Esophagus squamous epithelium (tissue), 5 donors: ENCODE measurements at places on chromosomes 2 and 18.
A peak's percentile ranks its signal among the peaks of the same experiment; 100 is the strongest.

DNA sequence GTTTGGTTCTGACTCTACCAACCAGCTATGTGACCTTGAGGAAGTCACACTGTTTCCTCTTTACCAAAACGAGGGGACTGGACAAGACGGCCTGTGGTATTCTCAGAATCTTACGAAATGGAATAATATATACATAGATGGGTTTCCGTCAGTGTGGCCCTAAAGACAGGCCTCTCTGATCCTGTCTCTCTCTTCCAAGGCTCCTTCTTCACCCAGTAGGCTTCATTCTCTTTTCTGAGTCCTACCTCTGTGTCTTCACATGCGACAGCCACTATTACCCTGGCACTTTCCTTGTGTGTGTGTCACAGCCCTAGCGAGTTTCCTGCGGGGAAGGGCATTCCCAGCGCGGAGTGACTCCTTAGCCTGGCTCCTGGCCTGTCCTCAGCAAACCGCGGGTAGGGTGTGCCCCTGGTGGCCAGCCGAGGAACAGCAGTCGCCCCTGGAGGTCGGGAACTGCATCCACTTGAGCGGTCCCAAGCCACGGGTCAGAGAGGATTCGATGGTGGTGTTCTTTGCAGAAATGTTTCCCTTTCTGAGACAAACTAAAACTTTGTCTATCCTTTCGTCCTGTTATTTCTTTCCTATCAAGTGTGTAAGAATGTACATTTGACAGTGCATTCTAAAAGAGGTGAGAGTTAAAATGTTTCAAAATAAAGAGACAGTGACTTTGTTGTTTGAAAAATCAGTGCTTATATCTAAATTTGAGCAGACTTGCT, 63.3 kb downstream of the RAB31 start:
- H3K36me3 ChIP-seq: no peaks in the 10 kb centered on the region
- no peaks in the 10 kb centered on the region for H3K27me3 ChIP-seq
- peak overlapping the region; percentile 2 for H3K27ac ChIP-seq
- H3K4me3 ChIP-seq: no peak overlapping the region
- DNase-seq: no peak

DNA sequence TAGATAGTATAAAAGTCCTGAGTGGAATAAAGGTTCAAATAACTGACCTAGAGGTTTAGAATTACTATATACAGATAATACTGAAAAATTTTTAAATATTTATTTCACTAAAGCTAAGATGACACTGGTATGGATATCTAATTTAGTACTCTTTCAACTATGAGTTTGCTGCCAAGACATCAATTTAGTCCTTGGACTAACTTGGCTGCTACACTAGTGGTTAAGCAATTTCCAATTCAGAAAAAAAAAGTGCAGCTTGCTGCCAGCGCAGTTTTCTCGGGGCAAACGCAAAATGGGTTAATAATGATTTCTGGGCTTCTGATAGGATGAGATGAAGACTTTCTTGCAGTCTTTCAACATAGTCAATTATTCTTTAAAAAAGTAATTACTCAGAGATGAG, 10.8 kb downstream of the BUB1 start:
- H3K27me3 ChIP-seq: no peaks in the 10 kb centered on the region
- no peaks in the 10 kb centered on the region for H3K36me3 ChIP-seq
- H3K4me1 ChIP-seq: no peaks in the 10 kb centered on the region
- DNase-seq: no peak

- H3K27me3 ChIP-seq: no peaks in the 10 kb centered on the region
- peaks cover 13% of the 10 kb centered on the region for H3K4me1 ChIP-seq
- no peaks in the 10 kb centered on the region for H3K36me3 ChIP-seq
- DNase-seq: no peak
- H3K4me3 ChIP-seq: no peak overlapping the region
- H3K27ac ChIP-seq: peak overlapping the region; percentile 80
Observed at GRCh38 chr2:150526006-150526405, 38.5 kb upstream of the RND3 start.

GRCh38 chr2:190637903-190638618, 10.8 kb upstream of the NAB1 start:
- H3K27me3 ChIP-seq: no peaks in the 10 kb centered on the region
- H3K4me1 ChIP-seq: peaks cover 28% of the 10 kb centered on the region
- H3K4me3 ChIP-seq: no peak overlapping the region
- DNase-seq: no peak

DNA sequence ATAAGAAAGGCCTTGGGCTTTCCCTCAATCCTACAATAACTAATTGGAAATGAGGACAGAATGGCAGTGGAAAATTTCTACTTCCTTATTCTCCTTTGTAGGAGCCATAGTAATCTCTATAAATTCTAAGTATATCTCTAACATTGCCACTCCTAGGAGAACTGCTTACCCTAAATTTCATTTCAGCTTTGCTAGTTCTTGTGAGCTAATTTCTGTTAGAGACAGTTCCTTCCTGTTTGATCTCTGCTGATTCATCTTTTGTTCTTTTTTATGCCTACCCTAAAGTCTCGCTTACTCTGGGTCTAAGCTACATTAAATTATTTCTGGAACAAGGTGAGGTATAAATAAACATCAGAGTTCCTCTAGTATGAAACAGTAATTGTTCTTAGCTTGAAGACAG, 25.7 kb downstream of the ABHD3 start:
- no peaks in the 10 kb centered on the region for H3K27me3 ChIP-seq
- H3K27ac ChIP-seq: no peak overlapping the region
- H3K4me1 ChIP-seq: peaks cover 35% of the 10 kb centered on the region
- no peak overlapping the region for H3K4me3 ChIP-seq
- no peak for DNase-seq
- no peaks in the 10 kb centered on the region for H3K36me3 ChIP-seq

DNA sequence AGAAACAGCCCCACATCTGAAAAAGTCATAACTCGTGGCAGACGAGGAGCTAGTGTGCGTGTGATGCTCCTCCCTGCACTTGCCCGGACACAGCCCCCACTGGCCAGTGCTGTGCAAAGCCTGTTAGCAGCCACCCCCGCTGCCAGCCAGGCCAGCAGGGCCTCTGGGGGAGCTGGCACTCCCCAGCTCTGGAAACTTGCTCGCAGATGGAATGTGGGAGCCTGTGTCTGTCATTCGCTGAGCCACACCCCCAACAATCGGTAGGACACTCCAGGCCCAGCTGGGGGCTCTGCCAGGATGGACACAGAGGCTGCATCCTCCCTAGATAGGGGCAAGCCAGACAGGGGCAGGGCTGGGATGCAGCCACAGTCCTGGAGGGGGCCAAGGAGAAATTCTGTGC, 62.4 kb upstream of the ATG16L1 start:
- no peaks in the 10 kb centered on the region for H3K27me3 ChIP-seq
- H3K27ac ChIP-seq: no peak overlapping the region
- DNase-seq: no peak
- peaks cover 26% of the 10 kb centered on the region for H3K36me3 ChIP-seq

- no peaks in the 10 kb centered on the region for H3K36me3 ChIP-seq
- H3K27ac ChIP-seq: no peak overlapping the region
- H3K27me3 ChIP-seq: no peaks in the 10 kb centered on the region
- DNase-seq: no peak
- peaks cover 9% of the 10 kb centered on the region for H3K4me1 ChIP-seq
Observed at GRCh38 chr2:102072741-102073140, 69.8 kb upstream of the IL1R1 start.

DNA sequence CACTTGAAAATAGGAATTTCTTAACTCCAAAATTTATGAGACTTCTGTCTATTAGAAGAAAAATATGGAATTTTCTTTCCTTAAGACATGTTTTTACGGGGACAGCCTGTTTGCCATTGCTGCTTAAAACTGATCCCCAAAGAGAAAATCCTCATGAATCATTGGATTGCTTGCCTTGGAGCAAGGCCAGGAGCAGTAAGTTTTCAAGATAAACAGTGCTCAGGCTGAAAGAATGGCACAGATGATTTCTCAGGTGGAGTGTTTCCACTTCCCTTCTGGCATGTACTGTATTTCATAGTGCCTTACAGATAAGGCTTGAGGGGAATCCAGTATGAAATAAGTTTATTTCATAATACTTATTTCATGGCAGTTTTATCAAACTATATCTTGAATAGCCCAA, 74.3 kb upstream of the MMADHC start:
- H3K4me1 ChIP-seq: no peaks in the 10 kb centered on the region
- no peaks in the 10 kb centered on the region for H3K27me3 ChIP-seq
- H3K27ac ChIP-seq: no peak overlapping the region
- H3K36me3 ChIP-seq: no peaks in the 10 kb centered on the region
- DNase-seq: no peak
- no peak overlapping the region for H3K4me3 ChIP-seq
